HEK293T (cell line): ENCODE measurements at places on chromosomes 2 and 18.

DNA sequence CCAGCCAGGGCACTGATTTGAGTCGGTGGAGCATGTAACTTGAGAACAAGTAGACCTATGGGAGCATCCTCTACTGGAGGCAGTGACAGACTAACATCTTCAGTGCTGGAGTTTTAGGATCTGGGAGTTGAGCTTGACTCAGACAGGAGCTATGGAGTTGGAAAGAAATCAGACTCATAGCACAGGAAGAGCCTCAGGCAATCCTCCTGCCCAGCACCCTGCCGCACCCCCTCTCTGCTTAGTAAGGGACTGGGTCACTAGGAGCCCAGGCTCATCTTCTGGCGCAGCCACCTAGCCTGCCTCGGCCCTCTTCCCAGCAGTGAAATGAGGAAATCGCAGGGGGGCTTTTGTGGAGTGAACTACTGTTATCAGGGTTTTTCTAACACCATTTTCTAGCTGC lies 3.6 kb downstream of the ARID5A start:
- no peak for DNase-seq

DNA sequence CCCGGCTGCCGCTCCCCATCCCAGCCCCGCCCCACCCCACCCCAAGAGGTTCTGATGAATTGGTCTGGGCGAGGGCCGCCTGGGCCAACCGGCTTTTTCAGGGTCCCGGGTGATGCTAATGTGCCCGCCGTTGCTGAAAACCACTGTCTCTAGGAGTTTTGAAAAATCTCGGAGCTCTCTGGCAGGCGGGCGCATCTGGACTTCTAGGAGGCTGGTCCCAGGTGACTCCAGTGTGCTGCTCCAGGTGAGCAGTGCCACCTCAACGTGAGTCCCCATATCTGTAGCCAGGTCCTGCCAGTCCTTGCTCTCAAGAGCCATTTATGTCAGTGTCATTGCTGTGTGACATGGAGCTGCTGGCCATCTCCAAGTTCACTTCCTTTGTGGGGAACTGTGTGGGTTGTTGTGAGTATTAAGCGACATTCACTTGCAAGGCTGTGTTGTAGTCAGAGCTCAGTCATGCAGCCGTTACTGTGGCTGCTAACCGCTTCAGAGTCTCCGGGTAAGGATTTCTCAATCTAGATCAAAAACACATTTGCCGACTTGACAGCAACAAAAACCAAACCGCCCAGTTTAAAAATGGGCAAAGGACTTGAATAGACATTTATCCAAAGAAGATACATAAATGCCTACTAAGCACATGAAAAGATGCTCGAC lies at the start of gene RFX8:
Gene RFX8 (minus strand): TSS at position 382 of the 654 bp plus-strand sequence. CDS start 8,264 bp downstream, outside the sequence.
- DNase-seq = no peak

DNA sequence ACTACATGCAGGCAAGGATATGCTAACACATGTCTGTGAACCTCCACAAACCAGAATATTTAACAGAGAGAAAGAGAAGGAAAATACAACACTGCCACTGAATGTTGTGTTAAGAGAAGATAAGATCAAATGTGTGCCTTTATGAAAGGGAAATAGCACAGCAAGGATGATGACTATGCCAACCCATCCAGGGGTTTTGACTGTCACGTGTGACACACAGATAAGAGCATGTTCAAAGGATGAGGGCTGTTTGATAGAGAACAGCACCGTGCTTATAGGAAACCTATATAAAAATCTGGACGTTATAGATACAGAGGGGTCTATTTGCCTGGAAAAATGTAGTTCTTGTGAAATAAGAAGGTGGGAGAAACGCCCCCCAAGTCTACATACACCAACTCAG lies 911.8 kb downstream of the CPS1 start:
- no peak for DNase-seq

DNA sequence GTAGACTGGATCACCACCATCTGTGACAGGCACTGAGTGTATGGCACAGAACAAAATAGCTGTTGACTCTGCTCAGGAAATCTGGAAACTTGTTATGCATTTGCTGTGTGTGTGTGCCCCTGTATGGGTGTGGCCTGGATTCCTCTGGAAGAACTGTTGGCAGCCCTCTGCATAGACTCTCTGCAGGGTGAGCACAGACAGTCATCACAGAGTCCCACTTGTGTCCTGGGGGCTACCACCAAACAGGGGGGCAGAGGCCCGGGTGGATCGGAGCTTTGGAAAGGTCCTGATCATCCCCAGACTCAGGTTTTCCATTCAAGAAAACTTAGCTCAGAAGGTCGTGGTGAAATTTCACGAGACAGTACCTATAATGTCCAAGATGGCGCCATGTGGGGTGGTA lies 258.6 kb downstream of the SOX11 start:
- DNase-seq = no peak
